ENCODE measurements at places on chromosomes 13 and 19.

GRCh38 chr13:105984236-105984635 lies 551.2 kb downstream of the EFNB2 start:
- DNase-seq = no peak

GRCh38 chr13:74768521-74769085 lies 634.4 kb upstream of the KLF12 start:
- no peak for DNase-seq

- no peak for DNase-seq
Measured at GRCh38 chr19:14672188-14672872, 2.3 kb downstream of the ADGRE3 start.

DNA sequence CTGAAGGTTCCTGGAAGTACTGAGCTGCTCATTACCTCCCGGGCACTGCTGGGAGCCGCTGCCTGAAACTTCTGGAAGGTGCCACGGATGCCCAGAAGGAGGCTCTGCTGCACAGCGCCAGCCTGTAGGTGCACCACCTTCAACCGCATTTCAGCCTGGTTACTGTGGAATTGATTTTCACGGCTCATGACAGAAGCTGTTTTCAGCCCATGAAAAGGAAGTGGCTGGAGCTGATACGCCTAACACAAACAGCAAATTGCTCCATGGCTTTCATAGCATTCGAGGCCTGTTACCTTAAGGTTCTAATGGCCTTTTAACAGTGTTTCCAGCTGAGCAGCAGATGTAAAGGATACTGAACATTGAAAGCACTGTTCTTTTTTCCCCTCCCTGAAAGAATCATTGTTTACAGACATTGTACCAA lies 22.0 kb downstream of the GPC6 start:
- DNase-seq = no peak

DNA sequence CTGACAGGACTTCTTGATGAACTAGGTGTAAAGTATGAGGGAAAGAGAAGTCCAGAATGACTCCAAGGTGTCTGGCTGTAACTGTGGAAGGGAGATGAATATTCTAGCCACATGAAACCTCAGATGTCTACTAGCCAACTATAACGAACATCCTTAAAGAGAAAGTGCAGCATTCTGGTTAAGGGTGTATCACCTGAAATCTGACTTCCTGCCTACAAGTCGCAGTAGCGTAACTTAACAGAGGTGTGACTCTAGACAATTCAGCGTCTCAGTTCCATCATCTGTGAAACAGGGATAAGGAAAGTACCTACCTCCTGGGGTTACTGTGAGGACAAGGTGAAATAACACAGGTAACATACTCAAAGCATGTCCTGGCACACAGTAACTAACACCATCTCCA lies 145.7 kb upstream of the FBXL3 start:
- DNase-seq = no peak

- no peak for DNase-seq
Measured at GRCh38 chr19:14536926-14537692, 7.7 kb downstream of the TECR start.

DNA sequence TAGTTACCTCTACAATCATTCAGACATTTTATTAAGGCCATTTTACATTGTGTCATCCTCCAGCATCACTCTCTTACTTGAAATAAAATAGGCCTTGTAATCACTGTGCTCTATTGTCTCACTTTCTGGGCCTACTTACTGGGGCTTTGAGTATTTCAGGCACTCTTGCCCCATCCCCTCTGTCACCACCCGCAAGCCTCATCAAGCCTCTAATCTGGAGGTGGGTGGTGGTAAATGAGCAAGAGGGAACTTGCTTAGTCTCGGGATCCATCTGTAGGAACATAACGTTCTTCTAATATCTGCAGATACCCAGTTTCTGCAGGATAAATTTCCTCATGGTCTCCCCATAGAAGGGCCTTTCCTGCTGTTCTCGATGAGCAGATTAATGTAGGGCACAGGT lies 19.4 kb upstream of the GPR18 start:
- no peak for DNase-seq

DNA sequence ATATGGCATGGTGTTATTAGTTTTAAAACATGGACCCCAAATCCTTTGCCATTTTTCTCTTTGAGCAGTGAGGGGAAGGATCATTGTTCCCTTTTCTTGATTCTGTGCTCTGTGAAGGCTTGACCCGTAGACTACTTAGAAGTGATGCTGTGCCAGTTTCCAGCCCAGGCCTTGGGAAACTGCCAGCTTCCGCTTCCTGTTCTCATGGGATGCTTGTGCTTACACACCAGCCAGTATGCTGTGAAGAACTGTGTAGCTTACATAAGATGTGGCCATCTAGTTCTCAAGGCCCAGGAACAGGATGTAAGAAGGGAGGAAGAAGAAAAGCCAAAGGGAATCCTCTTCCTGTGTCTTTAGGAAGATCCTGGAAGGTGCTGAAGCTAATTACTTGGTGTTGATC lies 180.9 kb downstream of the PCCA start:
- DNase-seq = no peak

- DNase-seq = no peak
Measured at GRCh38 chr13:73741111-73741510, 393.1 kb downstream of the KLF12 start.

DNA sequence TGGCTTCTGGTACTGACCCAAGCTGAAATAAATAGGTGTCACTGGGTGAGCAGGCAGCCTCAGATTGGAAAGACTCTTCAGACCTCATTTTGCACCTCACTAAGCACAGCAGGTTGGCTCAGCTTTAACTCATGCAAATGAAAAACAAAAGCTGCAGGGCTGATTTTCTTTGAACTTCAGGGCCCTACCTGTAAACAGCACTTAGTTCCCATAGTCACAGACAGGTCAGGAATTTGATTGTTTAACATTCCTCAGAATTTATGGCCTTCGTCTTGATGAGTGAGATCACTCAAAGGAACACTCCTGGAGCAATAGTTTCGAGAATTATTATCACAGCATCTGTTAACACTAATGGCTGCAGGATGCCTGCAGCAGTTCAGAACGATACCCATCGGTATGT lies 718.5 kb downstream of the EFNB2 start:
- no peak for DNase-seq

All from stimulated activated CD8-positive, alpha-beta memory T cell treated with anti-CD3 and anti-CD28 coated beads, Interleukin-4, amount 100 ng/mL, for 4 hours (primary cell).